Lung (tissue), 17 donors: ENCODE measurements at places on chromosomes 2 and 18. TPM values are rescaled to one million over a fixed set of nuclear protein-coding genes. Genes with fewer than 3 reads are reported as not detected.

USP40 gene
- polyA plus RNA-seq: 24.3 TPM

NAT8 gene
- not detected for polyA plus RNA-seq

CD8B gene
- polyA plus RNA-seq: 1.5 TPM

TMEM247 gene
- polyA plus RNA-seq: not detected

POTEE gene
- not detected for polyA plus RNA-seq

MREG gene
- polyA plus RNA-seq: 7.7 TPM

SCRN3 gene
- 14.4 TPM for polyA plus RNA-seq

FASTKD2 gene
- polyA plus RNA-seq: 9.8 TPM

TCF7L1 gene
- polyA plus RNA-seq: 12.3 TPM

HAAO gene
- 6.2 TPM for polyA plus RNA-seq

AGFG1 gene
- polyA plus RNA-seq: 142 TPM

C2orf81 gene
- polyA plus RNA-seq: 7.3 TPM

RAD51AP2 gene
- polyA plus RNA-seq: not detected

CXXC1 gene
- polyA plus RNA-seq: 74.4 TPM

MARCHF4 gene
- 0.13 TPM for polyA plus RNA-seq

TDRD15 gene
- not detected for polyA plus RNA-seq

LIMS4 gene
- polyA plus RNA-seq: 0.98 TPM

ZCCHC2 gene
- 9.3 TPM for polyA plus RNA-seq

ALK gene
- 0.10 TPM for polyA plus RNA-seq

CCDC85A gene
- polyA plus RNA-seq: 1.7 TPM

KCNG3 gene
- 0.06 TPM for polyA plus RNA-seq

SP140L gene
- polyA plus RNA-seq: 15.8 TPM

VWA3B gene
- polyA plus RNA-seq: 3.5 TPM
